Gastrocnemius medialis (tissue), 4 donors: ENCODE measurements at places on chromosomes 6 and 20. TPM values are rescaled to one million over a fixed set of nuclear protein-coding genes. Genes with fewer than 3 reads are reported as not detected.

DNA sequence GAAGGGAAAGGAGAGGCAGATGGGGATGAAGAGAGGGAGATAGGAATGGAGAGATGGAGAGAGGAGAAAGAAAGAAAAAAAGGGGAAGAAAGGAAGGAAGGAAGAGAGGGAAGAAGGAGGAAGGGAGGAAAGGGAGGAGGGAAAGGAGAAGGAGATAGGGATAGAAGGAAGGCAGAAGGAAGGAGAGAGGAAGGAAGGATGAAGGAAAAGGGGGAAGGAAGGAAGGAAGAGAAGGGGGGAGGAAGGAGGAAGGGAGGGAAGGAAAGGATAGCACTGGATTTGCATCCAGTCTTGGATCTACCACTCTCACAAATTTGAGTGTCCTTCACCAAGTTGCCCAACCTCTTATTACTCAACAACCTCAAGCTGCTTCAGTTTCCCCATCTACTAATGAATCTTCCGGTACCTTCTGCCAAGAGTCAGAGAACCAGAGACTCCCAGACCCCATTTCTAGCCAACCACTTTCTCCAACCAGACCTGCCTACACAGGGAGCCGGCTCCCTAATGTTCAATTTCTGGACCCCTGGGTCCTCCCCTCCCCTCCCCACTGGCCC is 79.7 kb upstream of the FOXP4 start:
- no peak for DNase-seq

- DNase-seq = no peak
Measured at GRCh38 chr20:20293691-20294385, 74.1 kb upstream of the INSM1 start.

DNA sequence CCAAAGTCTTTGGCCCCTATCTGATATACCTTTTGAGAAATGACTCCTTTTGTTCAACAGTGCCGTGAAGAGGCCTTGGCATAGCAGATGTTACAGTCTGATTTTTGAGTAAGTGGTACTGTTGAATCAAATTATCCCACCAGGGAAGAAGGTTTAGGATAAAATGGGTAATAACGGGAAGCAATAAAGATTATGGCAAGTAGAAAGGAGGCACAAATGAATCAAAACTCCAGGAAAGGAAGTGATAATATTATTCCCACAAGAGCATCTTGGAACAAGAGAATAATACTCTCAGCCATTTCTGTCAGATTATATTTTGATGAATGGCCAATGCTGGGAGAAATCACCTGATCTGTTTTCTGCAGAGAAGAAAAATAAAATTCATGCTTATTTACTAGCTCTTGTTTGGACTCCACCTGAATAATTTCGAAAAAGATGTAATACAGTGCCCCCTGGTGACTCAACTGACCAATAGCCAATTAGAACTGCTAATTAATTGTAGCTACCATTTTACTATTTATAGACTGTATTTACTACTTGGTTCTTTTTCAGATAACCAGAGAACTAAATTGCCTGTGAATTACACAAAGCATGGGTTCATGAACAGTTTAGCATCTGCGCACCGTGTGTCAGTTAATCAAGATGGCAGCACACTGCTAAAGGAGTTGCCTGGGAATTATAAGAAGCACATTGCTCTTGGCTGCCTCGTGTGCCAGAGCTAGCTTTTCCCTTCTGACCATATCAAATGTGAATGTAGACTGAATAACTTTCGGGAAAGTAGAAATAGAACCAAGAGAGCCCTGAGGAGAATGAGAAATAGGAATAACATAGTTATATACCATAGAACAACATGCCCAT is 78.5 kb upstream of the TRDN start:
- DNase-seq = no peak

GRCh38 chr20:15045246-15045645 is 707.8 kb upstream of the FLRT3 start:
- peak; percentile 46 for DNase-seq

GRCh38 chr6:885051-885590 is 192.2 kb upstream of the EXOC2 start:
- DNase-seq = no peak

RGS17 gene
- total RNA-seq = not detected

- DNase-seq = no peak
Measured at GRCh38 chr6:25186919-25187318, 92.3 kb upstream of the CARMIL1 start.

GRCh38 chr6:24251339-24251738 is 106.5 kb downstream of the DCDC2 start:
- no peak for DNase-seq

DNA sequence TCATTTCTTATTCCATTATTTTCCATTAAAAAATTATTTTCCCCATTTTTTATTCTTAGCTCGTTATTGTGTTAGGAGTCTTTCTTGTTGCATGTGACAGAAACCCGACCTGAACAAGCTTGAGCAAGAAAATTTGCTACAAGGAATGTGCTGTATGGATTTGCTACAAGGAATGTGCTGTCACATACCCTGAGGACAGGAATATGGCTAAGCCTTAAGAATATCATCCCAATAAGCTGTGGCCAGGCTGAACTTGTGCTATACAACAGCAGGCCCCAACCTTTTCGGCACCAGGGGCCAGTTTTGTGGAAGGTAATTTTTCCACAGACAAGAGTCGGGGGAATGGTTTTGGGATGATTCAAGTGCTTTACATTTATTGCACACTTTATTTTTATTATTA is 114.0 kb downstream of the TRMT11 start:
- no peak for DNase-seq

GRCh38 chr6:137497721-137498463 is 3.7 kb upstream of the OLIG3 start:
- DNase-seq = no peak

GRCh38 chr6:37115236-37115895 is 54.6 kb upstream of the PIM1 start:
- no peak for DNase-seq

DNA sequence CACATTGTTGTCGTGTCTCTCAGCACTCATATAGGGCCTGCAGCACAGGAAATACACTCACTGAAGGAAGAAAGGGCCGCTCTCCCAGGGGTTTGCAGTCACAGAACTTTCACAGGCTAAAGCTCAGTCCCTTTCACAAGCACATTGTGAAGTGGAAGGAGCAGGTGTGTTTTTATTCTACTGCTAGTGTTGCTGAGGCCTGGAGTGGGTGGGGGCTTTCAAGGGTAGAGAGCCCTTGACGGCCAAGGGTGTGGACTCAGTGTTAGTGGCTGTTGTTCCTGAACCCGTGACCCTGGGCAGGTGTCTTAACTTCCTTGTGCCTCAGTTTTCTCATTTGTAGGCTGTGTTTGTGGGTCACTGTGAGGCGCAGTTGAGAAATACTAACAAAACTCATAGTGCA is 66.2 kb upstream of the SLC22A1 start:
- DNase-seq = no peak
